ENCODE measurements at places on chromosomes 5 and 9.

- DNase-seq: no peak
Observed at GRCh38 chr5:76331126-76331525, 72.0 kb upstream of the IQGAP2 start.

GRCh38 chr9:114096866-114097612, 2.1 kb downstream of the KIF12 start:
- DNase-seq: no peak

- no peak for DNase-seq
Observed at GRCh38 chr5:675111-675870, 17.9 kb downstream of the TPPP start.

GRCh38 chr9:121204121-121204520, 2.5 kb upstream of the RAB14 start:
- DNase-seq: no peak

DNA sequence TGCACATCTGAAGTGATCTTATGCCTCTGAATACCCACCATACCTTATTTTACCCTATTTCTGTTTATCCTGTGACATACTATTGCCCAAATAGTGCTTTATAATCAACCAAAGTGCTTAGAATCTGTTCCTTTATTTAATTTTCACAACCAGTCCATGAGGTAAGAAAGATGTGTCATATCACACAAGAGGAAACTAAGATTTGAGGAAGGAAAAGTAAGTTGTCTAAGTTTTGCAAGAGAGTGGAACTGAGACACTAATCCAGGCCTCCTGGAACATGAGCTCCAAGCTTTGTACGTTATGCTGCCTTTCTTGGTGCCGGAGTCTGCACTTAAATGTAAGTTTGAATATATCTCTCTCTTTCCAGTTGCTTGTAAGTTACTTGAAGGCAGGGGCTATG, 17.2 kb downstream of the KDM3B start:
- no peak for DNase-seq

- DNase-seq: no peak
Observed at GRCh38 chr5:176353533-176353932, 8.0 kb downstream of the KIAA1191 start.

DNA sequence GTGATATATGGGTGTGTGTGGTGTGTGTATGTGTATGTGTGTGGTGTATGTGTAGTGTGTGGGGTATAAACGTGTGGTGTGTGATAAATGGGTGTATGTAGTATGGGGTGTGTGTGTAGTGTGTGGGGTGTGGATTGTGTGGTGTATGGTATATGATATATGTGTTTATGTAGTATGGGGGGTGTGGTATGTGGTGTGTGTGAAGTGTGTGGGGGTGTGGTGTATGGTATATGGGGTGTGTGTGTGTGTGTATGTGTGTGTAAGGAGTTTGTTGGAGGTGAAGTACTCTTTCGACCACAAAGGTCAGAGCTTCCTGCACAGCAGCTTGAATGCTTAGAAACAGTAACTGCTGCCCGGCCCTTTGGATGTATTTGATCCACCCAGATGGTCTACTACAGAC, 145.2 kb upstream of the IQGAP2 start:
- no peak for DNase-seq

- DNase-seq: no peak
Observed at GRCh38 chr5:67880876-67881275, 334.7 kb upstream of the PIK3R1 start.

- DNase-seq: peak; percentile 27
Observed at GRCh38 chr9:91192381-91193086, 169.2 kb downstream of the AUH start.

GRCh38 chr9:126000256-126000655, 253.1 kb downstream of the PBX3 start:
- DNase-seq: no peak

GRCh38 chr9:34887841-34888240, 70.2 kb upstream of the PHF24 start:
- DNase-seq: no peak

GRCh38 chr9:70485273-70485858, 70.9 kb upstream of the KLF9 start:
- DNase-seq: no peak

DNA sequence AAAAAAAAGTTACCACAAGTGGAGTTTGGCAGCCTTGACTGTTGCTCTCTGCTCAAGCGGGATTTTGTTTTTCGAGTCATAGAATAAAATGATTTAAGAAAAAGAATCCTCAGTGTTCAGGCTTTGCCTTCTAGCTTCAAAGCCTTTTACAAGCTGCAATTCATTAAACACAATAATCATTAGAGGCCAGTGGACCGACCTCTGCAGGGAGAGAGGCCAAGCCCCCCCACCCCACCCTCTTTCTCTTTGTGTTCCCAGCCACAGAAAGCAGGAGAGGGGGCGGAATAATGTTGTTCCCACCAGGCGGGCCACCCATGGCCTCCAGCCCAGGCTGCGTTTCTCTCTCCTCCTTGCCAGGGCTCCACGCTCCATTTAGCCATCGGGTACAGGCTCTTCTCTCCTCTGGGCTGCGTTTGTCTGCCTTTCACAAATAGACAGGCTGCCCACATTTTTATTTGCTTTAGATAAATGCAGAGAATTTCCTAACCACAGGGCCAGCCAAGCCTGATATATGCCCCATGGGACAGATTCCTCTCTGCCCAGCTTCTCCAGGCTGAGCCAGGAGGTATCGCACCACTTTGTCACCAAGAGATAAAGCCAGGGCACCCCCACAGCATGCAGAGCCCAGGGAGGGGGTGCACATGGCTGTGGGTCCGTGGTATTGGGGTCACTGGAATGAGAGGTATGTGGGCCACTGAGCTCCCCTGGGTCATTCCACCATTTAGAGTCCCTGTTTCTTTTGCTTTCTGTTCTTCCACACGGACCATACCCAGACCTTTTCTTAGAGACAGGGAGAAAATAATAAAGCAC, 318.8 kb downstream of the PIK3R1 start:
- DNase-seq: no peak

DNA sequence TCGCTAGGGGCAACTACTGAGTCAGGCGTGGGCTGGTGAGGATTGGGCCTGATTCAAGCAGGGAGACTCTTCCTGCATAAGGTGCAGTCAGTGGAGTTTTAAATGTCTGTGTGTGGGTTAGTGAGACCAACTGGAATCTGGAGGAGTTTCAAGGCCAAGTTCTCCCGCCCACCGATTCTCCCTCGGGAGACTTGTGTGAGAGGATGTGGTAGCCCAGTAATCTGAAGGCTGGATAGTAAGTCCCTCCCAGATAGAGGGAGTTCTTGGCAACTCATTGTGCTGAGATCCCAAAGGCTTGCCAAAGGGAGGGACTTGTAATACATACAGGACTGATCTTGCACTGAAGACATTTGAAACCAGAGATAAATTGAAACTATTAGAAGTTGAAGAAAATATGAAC, 51.8 kb downstream of the WDR36 start:
- no peak for DNase-seq

- no peak for DNase-seq
Observed at GRCh38 chr5:67454957-67455561, 258.5 kb upstream of the CD180 start.

DNA sequence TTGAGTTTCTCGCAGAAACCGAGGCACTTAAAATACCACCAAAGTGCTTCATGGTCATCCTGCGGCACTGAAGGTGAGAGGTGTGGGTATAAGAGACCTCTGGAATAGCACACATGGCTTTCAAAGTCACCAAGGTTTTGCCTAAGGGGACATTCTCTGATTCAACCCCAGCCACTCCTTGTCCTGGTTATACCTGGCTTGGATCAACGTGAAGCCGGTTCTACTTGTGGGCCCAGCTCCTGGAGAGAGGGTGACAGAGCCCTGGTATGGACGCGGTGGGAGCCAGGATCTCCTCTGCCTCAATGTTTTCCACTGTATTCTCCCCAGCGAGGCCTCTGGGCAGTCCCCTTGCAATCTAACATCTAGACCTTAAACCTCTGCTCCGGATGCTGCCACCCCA, 132.0 kb downstream of the FSTL4 start:
- no peak for DNase-seq

GRCh38 chr9:109536859-109537258, 38.8 kb upstream of the PTPN3 start:
- no peak for DNase-seq

DNA sequence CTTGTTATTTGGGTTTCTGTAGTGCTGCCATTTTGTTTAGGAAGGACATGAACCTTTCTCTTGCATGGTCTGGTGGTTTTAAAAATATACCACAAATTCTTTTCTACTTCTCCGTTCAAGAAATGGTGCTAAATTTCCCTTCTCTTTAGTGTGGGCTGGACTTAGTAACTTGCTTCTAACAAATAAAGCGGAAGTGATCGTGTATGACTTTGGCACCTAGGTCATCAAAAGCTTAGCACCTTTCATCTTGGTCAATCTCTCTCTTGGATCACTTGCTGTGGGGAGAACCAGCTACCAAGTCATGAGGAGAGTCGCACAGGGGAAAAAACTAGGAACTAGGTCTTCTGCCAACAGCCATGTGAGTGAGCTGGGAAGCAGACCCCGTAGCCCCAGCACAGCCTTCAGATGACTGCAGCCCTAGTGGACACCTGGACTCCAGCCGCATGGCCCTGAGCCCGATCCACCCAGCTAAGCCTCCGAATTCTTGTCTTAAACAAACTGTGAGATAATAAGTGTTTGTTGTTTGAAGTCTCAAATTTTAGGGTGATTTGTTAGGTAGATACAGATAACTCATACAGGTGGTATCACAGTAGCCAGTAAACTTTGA, 87.7 kb upstream of the CKMT2 start:
- DNase-seq: no peak

DNA sequence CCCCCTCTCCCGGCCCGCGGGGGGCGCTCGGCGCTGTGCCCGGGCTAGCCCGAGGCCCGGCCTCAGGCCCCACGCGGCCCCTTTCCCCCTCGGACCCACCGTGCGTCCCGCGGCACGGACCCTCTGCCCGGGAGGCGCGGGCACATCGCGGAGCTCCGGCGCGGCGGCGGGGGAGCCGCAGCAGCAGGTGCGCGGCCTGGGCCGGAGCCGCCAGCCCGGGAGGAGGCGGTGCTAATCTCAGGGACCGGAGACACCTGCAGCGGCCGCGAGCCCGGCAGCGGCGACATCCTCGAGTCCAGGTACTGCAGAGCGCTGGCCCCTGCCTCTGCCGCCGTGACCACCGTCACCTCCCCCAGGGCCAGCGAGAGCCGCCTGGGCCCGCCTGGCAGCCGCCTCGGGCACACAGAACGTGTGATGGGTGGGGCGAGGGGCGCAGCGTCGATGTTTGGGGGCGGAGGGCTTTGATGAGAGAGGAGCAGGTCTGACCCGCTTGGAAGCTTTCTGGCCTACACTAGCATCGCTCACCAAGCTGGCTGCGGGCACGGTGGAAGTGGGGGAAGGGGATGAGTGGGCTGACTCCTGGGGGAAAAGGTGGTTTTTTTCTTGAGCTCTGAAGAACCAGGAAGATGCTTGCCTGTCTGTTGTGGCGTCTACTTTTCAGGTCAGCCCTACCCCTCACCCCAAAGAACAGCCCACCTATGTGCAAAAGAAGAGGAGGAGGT, 524 bp downstream of the CYFIP2 start:
- peak; percentile 12 for DNase-seq

DNA sequence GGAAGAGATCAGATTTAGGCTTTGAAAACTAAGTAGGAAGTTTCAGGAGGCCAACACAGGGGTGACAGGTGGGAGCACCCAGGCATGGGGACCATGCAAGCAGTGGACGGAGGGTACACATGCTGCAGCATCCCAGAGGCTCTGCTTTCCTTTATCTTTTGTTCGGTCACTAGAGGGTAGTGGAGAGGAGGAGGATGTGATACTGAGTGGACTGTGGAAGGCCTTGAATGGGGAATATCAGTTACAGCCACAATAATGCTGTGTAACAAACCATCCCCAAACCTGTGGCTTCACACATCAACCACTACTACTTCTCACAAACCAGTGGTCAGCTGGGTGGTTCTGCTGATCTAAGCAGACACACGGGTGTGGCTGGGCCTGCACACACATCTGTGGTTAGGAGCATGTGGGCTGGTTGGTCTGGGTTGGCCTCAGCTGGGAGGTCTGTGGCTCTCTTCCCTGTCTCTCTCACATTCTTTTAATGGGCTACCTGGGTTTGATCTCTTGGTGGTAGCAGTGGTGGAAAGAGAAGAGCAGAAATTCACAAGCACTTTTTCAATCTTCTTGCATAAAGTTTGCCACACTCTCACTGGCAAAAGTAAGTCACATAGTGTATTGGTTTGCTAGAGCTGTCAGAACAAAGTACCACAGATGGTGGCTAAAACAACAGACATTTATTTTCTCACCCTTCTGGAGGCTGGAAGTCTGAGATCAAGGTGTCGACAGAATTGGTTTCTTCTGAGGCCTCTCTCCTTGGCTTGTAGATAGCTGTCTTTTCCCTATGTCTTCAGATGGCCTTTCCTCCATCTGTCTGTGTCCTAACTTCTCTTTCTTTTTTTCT, 238.7 kb downstream of the AGTPBP1 start:
- DNase-seq: no peak

- no peak for DNase-seq
Observed at GRCh38 chr5:139919308-139919707, 123.7 kb downstream of the PSD2 start.

DNA sequence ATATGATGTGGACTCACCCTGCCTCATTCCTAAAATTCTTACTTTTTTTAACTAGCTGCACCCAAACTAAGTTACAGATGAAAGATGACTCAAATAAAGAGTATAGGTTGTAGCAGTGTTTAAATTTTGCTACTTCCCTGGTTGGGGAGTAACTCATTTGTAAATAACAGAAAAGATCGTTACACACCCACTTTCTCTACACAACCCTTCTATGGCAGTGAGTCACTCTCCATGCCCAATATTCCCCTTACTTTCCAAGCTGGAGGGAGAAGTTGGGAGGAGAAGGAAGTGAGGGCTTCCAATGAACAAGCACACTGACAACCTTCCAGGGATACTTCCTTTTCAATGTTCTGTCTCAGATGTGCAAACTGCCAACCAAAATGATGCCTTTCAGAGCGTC, 1.9 kb downstream of the RASEF start:
- DNase-seq: peak; percentile 12

GRCh38 chr5:93746406-93747056, 5.1 kb upstream of the POU5F2 start:
- no peak for DNase-seq

DNA sequence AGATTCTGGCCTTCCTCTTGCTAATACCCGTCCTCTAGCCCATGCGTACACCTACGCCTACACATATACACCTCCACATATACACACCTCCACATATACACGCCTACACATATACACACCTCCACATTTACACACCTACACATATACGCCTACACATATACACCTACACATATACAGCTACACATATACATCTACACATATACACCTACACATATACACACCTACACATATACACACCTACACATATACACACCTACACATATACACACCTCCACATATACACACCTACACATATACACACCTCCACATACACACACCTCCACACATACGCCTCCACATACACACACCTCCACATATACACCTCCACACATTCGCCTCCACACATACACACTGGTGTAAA, 27.2 kb downstream of the AK3 start:
- no peak for DNase-seq

- DNase-seq: no peak
Observed at GRCh38 chr5:158409507-158409906, 550.6 kb upstream of the CLINT1 start.

- no peak for DNase-seq
Observed at GRCh38 chr5:153618867-153619266, 128.4 kb downstream of the GRIA1 start.

Data from NCI-H510A treated with DMSO at 0.1 percent for 48 hours (cell line).